ENCODE measurements at places on chromosomes 6 and 20.

DNA sequence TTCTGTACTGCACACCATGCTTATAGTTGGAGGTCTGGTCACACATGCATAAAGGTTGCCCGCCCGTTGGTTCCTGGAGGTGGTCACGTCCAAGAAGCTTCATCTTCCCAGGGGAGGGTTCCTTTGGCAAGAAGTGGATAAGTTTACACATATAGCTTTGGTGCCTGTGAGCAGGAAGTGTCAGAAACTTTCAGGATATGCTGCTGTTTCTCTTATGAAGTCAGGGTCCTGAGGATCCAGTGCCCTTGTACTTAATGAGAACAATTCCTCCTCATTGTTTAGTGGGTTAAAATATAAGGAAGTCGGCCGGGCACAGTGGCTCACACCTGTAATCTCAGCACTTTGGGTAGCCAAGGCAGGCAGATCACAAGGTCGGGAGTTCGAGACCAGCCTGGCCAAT lies 115.5 kb upstream of the DUSP22 start:
- no peak for DNase-seq

GRCh38 chr6:151553416-151554165 lies 59.8 kb downstream of the CCDC170 start:
- no peak for DNase-seq

DNA sequence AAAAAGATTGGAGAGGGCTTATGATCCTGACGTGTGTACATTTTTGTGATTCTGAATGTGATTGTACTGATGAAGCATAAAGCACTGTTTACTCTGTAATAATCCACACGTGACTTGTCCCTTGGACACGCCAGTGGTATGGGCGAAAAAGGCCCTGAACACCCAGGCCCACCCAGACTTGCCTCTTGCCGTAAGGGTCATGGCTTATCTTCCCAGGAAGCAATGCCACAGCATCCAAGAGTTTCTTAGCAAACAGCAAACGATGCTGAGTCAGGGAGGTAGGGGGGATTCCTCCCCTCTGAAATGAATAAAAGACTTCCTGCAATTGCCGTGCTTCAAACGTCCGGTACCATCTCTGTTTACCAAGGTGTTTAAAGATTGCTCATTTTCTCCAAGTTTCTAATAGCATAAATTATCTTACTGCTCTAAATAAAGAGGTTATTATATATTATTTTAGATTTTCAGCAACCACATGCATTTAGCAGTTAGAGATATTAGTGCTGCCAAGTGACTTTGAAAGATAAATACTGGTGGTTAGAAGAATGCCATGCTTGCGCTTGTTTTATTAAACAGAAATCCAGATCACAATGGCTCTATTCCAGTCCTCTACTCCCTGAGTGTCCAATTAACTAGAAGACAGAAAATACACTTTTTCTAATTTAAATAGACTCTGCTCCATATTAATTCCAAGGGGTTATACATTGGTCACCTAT lies 212.8 kb upstream of the CST7 start:
- no peak for DNase-seq

DNA sequence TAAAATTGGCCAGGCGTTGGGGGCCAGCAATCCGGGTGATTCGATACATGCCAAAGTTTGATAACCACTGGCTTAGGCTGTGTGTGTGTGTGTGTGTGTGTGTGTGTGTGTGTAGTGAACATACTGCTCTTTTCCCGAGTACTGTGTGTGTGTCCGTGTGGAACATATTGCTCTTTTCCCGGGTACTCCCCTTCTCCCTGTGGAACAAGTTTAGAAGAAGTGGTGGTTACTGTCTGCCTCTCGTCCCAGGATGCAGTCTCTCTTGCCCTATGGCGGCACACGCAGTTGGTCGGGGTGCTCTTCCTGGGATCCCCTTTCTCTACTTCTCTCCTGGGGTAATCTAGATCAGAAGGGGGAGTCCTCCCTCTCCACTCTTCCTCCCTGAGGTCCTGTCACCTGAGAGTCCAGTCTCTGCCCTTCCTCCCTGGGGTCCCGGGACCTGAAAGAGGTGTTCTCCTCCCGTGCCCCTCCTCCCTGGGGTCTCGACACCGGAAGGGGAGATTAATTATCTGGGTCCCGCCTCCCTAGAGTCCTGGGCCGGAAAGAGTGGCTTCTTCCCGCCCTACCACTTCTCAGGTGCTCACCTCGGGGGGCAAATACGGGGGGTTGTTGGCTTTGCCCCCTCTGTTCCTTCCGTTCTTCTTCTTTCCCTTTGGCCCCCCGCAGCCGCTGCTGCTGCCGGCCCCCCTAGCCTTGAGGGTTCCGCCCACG lies 516 bp downstream of the GTPBP2 start:
- peak; percentile 63 for DNase-seq

DNA sequence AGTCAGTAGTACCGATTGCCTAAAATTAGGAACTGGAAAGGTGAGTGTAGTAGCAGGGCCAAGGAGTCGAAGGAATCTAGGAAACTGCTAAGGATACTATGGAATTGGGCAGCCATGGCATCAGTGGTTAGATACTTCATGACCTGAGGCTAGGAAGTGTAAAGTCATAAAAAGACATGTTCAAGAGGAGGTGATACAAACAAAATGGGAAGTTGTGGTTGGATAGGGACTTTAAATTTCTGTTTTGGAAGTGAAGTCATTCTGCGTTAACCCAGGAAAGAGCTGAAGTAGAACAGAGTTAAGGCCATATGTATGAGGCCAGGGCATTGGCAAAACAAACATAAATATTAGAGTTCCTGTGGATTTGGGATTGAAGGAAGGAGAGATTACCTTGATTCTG lies 88.6 kb upstream of the TMEM181 start:
- no peak for DNase-seq

DNA sequence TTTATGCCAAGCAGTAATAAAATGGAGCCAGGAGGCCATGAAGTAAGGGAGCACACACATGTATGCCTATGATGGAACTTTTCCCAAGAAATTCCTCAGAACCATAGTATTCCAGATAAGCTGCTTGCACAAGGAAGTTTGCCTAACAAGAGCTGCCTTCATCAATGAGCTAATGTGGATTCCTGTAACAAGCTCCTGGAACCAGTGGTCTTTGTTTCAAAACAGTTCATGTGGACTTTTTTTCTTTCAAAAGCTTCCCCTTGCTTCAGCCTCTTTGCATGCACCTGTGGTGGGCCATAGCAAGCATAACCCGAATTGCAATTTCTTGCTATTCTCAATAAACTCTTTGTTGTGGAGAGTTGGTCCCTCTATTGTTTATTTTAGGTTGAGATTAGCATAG lies 359.6 kb downstream of the UTRN start:
- no peak for DNase-seq

DNA sequence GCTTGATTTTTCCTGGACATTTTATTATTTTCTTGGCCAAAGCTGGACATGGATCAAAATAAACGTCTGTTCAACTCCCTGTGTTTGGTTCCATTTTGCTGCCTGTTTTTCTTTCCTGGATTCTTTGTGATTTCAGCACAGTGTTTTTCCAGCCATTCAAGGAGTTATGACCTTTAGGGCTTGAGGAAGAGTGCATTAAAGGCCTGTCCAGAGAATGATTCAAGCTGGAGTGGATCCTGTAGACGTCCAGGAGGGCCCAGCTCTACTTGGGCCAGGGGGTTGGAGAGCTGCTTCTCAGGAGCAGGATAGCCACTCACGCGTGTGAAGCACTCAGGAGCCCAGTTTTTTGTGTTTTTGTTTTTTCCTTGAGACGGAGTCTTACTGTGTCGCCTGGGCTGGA lies 56.5 kb upstream of the IER3 start:
- DNase-seq = no peak

DNA sequence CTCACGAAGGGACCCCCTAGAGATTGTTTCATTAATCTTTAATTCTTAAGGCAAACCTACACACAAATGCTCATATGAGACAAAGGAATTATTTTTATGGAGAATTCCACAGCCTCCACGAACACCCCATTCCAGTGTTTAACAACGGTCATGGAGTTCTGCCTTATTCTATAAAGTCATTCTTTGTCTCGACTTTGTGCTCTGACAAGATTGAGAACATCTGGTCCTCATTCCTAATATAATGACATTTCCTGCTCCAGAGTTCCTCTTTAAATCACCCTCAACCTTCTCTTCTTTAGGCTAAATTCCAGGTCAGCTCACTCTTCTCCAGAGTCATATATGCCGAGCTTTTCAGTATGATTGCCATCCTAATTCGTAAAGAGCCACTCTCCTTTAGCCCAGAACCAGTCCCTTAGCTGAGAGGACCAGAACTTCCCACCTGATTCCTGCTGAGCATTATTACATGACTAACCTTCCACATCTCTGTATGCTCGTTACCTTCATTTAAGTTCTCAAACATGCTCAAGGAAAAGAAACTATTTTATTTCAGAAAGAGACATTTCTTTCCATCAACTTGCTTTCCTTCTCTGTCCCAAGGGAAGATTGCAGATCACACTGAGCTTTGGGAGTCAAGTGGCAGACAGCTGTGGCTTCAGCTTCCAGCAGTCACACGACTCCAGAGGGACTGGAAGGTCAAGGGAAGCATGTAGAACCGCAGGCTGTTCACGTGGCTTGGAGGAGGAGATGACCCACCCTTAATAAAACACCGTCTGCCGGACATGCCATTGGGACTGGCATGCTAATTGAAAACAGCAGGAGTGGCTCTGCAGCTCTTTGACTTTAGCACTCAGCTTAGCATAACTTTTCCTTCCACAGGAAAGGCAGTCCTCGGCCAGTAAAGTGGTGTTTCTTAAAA lies 467.1 kb upstream of the HSF2 start:
- no peak for DNase-seq

GRCh38 chr20:12698817-12699216 lies 310.0 kb upstream of the SPTLC3 start:
- no peak for DNase-seq

DNA sequence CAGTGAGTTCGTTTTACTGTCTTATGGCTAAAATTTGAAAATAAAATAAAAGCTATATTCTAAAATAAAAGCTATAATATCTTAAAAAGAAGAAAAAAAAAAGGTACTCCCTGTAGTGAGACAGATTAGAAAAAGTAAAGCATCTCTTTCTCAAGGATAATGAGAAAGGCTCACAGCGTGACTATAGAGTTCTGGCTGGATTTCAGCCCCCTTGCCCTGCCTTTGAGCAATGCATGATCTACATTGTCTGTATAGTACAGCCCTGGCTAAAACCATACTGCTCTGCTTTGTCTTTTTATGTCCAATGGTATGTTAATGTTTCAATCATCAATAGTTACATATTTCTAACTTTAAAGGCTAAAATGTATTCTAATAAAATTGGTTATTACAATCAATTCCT lies 91.2 kb downstream of the PRSS35 start:
- no peak for DNase-seq

DNA sequence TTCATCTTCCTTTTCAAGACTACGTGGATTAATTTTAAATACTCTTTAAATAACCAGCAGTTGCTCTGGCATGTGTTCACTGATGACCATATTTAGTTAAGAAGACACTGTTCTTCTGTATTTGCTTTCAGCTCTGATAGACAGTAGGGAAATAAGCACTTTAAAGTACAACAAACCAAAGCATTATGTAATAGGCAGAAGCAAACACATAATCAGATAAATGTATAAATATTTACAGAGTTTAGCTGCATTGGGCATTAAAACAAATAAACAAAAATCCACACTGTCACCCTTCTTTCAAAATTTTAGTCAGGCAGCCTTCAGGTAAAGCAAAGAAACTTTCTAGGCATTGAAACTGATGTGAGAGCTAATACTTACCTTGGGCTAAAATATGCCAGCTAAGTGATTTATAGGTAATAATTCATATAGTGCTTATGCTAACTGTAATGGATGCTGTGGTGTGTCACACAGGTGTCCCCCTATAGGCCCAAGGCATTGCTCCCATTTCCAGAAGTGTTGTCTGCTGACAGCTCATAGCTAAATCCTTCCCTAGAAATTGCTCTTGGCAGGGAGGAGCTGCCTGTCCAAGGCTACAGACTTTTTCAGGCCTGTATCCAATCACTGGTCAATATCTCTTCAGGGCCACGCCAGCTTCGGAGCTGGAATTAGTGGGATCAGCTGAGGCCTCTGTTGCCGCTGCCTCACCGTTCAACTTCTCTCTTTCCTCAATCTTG lies 111.5 kb upstream of the CITED2 start:
- no peak for DNase-seq

DNA sequence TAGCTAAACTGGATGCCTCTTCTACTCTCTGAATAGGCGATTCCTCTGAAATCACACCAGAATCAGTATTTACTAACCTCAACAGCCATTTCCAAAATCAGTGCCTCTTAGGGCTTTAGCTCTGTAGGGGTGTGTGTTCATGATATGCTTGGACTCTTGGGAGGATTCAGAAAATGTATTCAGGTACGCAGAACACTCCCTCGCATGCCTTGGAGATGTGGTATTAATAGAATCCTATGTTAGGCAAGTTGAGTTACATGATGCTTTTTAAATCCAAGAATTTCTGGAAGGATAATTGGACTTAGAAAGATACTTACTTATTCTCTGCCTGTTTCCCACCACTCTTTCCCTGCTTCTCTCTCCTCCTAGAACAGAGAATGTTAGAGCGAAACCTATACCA lies 31.8 kb upstream of the PBOV1 start:
- no peak for DNase-seq

All from CD4-positive, alpha-beta T cell treated with Interleukin-17A for 4 hours (primary cell).